Activated naive CD4-positive, alpha-beta T cell treated with anti-CD3 and anti-CD28 coated beads, Interleukin-2, amount 50 U/mL, for 72 hours (primary cell): ENCODE measurements at places on chromosomes 3 and 15.
A peak's percentile ranks its signal among the peaks of the same experiment; 100 is the strongest.

DNA sequence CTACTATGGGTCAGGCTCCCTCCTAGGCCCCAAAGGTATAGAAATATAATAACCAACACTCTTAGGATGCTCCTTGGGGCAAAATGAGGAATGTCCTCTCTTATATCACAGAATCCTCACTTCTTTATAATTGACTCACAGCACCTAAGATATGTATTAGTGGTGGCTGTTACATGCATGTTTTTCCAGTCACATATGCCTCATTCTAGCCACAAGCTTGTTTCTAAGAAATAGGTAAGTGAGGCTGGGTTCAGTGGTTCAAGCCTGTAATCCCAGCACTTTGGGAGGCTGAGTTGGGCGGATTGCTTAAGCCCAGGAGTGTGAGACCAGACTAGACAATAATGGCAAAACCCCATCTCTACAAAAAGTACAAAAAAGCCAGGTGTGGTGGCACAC is 57.9 kb upstream of the PSMD6 start:
- no peak for DNase-seq

DNA sequence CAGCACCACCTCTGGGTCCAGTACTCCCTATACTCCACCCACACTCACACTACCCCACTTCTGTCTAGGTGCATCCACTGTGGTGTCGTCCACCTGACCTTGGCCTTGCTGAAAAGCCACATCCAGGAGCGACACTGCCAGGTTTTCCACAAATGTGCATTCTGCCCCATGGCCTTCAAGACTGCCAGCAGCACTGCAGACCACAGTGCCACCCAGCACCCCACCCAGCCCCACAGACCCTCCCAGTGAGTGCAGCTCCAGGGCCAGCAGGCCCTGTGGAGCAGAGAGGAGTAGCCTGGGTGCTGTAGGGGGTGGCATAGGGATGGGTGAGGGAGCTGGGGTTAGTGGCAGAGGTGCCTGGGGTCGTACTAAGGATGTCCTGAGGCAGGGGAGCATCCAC is 19.4 kb upstream of the ALPK3 start:
- DNase-seq, result no peak

- no peak for DNase-seq
Observed at GRCh38 chr3:13484851-13485590, 4.9 kb downstream of the HDAC11 start.

GRCh38 chr3:111603679-111604078 is 8.5 kb upstream of the ZBED2 start:
- no peak for DNase-seq

DNA sequence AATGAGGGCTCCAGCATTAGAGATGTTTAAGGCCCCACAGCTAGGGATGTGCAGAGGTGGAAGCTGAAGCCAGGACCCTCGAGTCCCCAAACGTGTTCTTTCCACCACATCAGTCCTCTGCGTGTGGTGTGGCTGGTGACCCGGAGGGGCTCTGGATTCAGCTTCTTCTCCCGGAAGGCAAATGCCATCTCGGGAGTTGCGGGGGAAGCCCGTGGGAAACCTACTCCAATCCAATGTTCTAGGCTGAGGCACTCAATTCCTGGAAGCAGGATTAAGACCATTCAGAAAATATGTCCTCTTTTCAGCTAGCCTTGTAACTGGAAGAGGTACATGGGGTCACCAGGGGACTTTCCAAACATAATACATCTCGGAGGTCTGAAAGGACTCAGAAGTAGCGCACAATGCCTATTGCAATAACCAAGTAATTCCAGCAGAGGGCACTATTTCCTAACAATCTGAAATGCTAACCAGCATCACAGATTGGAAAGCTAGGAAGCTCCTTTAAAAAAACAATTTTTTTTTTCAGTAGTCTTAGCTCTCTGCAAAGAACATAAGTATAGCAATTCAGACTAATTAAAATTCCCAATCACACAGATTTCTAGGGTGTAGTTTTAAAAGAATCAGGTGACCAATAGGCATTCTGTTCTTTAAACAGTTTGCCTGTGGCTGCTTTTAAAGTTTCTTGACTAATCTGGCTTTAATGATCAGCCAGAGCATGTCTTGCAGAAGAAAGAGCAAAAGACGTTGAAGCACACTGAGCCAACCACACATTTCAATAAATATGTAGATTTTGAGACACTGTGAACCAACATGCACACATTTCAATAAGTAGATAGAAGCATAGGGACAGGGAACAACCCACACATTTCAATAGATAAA is 36.1 kb downstream of the BNC1 start:
- DNase-seq, result peak; percentile 40

- no peak for DNase-seq
Observed at GRCh38 chr3:184284696-184285095, 8.9 kb downstream of the ECE2 start.

GRCh38 chr15:26449291-26449690 is 323.6 kb downstream of the GABRB3 start:
- DNase-seq, result no peak

GRCh38 chr3:157752956-157753786 is 250.0 kb upstream of the VEPH1 start:
- DNase-seq, result no peak
